RPMI8226 (cell line): ENCODE measurements at places on chromosomes 5 and 9.
A peak's percentile ranks its signal among the peaks of the same experiment; 100 is the strongest.

DNA sequence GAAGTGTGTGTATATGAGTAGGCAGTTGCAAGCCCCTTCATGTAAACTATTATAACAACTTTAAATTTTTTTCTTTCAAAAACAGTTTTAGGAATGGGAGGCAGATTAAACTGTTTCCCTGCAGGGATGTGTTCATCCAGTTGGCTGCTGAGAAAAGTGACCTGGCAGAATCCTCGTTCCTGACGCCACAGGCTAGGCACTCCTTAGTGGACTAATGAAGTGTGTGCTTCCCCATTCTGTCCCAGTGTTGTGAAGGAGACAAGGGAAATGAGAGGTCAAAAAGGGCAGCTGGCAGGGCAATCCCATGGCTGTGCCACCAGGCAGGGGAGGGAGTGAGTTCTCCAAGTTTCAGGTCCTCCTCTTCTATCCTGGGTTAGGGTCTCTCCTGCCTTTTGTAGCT, 59.8 kb downstream of the FOXD1 start:
- no peak for DNase-seq

DNA sequence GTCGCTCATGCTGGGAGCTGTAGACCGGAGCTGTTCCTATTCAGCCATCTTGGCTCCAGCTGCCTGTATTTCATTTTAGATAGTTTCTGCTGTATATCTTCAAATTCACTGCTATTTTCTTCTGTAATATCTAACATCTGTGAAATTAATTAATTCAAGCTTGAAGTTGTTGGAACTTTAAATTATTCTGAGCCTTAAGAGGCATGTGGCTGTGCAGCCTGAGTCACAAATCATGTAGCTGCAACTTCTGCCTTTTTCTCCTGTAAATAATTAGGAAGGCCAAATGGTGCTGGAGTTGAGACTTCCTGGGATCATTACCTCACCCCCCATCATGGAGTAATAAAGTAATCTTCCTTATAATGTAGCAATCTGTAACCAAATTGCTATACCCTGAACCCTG, 183.3 kb upstream of the PCSK5 start:
- DNase-seq: no peak

GRCh38 chr9:75626860-75627259, 263.6 kb upstream of the PCSK5 start:
- no peak for DNase-seq

DNA sequence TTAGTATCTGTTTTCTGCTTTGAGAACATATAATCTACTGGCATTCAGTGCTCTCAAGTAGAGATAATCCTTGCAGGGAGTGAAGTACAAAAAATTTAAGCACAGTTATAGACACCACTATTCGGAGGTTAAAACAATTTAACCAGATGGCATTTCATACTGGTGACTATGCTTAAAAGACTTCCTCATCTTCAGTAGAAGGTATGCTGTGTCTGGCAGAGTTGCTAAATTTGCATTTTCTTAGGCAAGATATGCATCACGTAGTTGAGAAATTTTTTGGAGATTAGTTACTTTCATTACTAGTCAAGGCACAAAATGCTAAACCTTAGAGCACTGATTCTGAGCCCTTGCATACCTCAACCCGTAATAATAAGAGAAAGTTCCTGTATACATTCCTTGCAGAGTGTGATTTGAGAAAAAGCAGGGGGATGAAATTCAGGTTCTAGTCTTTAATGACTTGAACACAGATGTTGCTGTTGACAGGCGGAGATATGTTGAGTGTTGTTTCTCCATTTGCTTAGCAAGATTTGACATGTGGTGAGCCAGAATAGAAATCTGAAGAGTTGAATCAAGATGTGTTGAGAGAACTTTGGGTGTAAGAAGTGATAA, 70.8 kb upstream of the STARD4 start:
- no peak for DNase-seq

- DNase-seq: no peak
Measured at GRCh38 chr9:97759581-97760288, 62.6 kb upstream of the XPA start.

GRCh38 chr5:112586596-112587062, 151.1 kb upstream of the APC start:
- DNase-seq: no peak

GRCh38 chr5:137603891-137604290, 104.8 kb upstream of the SPOCK1 start:
- DNase-seq: no peak

GRCh38 chr5:157562111-157562581, 13.4 kb downstream of the ADAM19 start:
- DNase-seq: no peak

DNA sequence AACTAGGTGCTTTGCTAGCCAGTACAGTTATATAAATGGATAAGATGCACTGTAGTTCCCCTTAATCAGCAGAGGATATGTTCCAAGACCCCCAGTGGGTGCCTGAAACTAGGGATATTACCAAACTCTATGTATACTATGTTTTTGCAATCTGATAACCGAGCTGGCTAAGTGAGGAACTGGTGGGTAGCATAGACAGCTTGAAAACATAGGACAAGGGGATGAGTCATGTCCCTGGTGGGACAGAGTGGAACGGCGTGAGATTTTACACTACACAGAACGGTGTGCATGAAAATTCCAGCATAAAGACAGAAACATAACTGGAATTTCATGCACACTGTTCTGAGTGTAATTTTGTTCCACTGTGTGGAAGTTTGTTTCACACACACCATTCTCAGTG, 86.9 kb downstream of the BASP1 start:
- no peak for DNase-seq

- no peak for DNase-seq
Measured at GRCh38 chr9:19113964-19114679, 11.4 kb upstream of the HAUS6 start.

DNA sequence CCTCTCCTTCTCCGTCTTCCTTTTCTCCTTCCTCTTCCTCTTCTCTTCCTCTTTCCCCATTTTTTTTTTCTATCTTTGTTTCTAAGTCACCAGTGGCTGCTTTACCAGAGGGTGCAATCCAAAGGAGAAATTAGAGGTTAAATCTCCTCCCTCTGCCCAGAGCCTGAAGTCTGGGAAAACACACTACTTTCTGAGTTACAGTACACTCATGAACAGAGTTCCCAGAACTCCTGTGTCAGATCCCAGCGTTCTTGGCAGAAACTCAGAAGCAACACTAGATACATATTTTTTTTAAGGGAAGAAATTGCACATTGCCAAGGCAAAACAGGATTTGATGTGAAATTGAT, 189.0 kb downstream of the SNCAIP start:
- DNase-seq: no peak

DNA sequence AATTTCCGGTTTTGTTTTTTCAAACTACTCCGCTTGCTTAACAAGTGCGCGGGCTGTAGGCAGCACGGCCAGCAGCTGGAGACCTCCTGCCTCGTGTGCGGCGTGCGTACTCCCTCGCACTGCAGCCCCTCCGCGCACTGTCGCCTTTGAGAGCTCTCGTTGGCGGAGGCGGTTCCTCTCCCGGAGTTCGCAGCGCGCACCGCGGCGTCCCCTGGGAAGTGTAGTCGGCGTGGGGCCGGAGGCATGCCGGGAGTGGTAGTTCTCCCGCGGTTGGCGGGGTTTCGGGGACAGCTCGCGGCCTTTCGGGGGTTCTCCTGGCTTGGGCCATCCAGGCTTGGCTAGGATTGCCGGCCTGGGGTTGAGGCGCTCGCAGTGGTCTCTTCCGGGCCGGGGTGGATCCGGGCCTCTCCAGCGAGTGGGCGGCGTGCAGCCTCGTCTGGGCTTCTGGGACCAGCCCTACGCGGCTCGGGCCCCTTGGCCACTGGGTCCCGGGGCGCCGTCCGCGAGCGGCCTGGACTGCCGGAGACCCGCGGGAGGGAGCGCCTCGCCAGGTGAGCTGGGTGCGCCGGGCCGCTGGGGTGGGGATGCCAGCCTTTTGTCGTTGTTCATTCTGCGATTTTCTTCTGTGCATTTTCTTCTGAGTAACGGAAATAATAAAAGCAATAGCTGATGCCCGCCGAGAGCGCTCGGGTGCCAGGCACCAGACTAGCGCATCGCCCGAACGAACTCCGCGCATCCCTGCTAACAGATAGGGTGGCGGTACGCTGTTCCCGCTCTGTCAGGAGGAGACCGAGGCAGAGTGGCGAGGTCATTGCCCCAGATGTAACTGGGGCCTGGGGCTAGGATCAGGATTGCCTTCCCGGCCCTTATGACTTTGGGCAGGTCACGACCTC, at the start of gene ZNF354C:
ZNF354C (plus strand) TSS at position 258 of the 893 bp plus-strand sequence. CDS start 1,696 bp downstream, outside the sequence.
- peak; percentile 77 for DNase-seq

DNA sequence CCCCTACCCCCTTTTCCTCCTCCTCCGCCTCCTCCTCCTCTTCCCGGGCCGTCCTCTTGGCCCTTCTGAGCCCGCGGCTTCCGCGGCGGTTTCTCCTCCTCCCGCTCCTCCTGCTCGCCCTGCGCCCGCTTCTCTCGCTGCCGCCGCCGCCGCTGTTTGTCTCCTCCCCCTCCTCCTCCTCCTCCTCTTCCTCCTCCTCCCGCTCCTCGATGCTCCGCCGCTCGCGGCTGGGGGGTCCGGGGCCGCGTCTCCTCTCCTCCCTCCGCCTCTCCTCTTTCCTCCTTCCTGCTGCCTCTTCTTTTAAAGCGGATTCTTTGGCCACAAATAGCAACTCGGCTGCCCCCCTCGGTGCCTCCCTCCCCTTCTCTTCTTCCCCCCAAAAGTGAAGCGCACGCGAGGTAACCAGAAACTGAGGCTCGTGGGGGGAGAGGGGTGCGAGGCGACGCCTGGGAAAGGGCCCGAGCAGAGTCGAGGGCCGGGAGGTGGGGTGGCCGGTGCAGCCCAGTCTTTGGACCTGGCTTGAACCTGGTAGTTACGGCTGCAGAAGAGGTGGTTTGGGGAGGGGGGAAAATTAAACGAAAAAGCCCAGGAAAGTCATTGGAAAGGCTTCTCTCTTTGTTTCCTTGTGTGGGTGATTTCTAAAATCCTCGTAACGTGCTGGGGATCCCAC, 1058.5 kb upstream of the DMAC1 start:
- peak; percentile 25 for DNase-seq

- DNase-seq: no peak
Measured at GRCh38 chr5:90479611-90480385, 5.1 kb downstream of the POLR3G start.

GRCh38 chr9:111034898-111035539, 3.3 kb downstream of the LPAR1 start:
- no peak for DNase-seq

- no peak for DNase-seq
Measured at GRCh38 chr9:17622141-17622540, 43.3 kb downstream of the SH3GL2 start.

DNA sequence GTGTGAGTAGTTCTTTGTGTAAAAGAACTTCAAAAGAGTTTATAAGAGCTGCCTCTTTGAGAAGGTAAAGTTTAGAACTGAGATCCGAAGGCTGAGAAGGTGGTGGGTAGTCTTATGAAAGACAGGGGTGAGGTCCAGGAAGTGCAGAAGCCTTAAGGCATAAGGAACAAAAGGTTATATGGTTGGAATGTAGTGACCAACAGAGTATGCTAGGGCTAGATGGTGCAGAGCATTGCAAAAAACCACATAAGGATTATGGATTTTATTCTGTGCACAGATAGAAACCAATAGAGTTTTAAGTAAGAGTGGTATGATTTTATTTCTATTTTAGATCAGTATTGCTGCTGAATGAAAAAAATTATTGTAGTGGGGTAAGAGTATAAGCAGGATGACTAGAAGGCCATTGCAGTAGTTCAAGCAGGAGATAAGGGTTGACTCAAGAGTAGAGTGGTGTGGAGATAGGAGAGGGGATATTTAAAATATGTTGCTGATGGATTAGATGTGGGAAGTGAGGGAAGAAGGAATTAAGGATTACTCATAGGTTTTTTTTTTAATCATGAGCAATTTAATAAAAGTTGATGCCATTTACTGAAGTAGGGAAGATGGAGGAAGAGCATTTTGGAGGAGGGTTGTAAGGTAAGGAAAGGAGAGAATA, 3.7 kb downstream of the RECK start:
- no peak for DNase-seq

- DNase-seq: no peak
Measured at GRCh38 chr5:119078071-119078846, 7.4 kb downstream of the DMXL1 start.

DNA sequence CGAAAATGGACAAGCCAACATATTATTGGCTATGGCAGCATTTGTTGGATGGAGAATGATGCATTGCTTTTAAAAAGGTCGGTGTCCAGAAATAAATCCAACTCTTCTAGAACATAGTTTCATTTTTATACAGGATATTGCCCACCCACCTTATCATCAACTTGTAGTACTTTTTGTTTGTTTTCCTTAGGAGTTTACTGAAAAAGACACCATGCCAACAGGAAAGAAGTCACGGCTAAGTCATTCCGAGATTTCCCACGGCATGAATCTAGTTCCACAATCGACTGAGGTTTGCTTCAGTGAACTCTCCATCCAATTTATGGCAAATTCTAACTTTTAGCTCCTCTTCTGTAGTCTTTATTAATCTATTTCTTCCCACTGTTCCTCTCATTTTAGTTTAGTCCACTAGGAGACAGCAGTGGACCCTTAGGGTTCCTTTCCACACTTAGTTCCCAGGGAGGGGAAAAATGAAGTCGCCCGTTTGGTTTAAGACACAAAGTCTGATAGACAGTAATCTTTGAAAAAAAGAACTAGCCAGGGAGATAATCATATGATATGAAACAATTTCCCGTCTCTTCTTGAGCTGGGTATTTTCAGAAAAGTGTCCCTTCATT, 237.5 kb downstream of the AP3B1 start:
- DNase-seq: no peak

- DNase-seq: no peak
Measured at GRCh38 chr9:10062629-10063395, 550.0 kb downstream of the PTPRD start.
